ENCODE measurements at places on chromosomes 13 and 19. TPM values are rescaled to one million over a fixed set of nuclear protein-coding genes. Genes with fewer than 3 reads are reported as not detected.

Gene ZNF146
- total RNA-seq, result 154 TPM

Gene WDR88
- total RNA-seq, result not detected

Gene KCTD4
- total RNA-seq, result not detected

Gene PROZ
- not detected for total RNA-seq

Gene NCR1
- total RNA-seq, result 4.6 TPM

Gene IRGQ
- total RNA-seq, result 39.9 TPM

- no peak for DNase-seq
Measured at GRCh38 chr13:107250628-107251027, 682.7 kb upstream of the ARGLU1 start.

GRCh38 chr19:49151267-49152118 is 3.7 kb downstream of the HRC start:
- DNase-seq, result peak; percentile 100

GRCh38 chr13:75666646-75667351 is 30.7 kb downstream of the LMO7 start:
- no peak for DNase-seq

DNA sequence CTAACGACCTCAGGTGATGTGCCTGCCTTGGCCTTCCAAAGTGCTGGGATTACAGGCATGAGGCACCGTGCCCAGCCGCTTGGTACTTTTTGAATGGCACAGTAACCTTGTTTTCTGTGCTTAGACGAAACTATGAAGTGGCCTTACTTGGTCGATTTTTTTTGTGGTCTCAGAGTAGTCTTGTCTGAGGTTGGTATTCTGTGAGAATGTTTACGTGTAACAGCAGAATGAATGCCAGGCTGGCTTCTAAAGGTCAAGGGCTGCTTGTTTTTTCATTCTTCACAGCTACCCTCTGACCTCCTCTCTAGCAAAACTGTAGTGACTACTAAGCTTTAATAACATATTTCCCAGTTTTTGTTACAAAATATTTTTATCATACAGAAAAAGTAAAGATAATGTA is 313.3 kb downstream of the GPC6 start:
- no peak for DNase-seq

DNA sequence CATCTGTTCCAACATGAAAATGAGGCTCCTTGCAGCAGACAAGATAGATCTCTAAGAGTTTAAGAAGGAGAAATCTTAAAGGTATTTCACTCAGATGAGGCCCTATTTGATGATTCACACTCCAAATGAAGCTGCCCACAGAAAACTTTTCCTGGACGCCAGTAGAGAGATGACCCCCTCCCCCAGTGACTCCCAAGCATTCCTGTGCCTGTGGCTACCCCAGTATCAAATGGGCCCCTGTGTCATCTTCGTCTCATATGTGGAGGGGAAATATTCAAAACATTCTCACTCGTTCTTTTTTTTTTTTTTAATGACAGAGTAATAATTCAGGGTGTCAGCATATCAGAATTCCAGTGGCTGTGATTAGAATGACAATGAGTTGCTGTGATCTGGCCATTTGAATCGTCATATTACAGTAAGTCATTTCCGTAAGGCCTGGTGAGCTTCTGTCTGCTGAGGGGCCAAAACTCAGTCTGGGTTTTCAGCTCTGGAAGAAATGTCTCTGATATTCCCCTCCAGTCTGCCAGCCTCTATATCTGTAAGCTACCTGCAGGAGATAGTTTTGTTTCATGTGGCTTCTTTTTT is 194.7 kb downstream of the URI1 start:
- no peak for DNase-seq

- no peak for DNase-seq
Measured at GRCh38 chr13:73074014-73074413, 15.2 kb downstream of the KLF5 start.

DNA sequence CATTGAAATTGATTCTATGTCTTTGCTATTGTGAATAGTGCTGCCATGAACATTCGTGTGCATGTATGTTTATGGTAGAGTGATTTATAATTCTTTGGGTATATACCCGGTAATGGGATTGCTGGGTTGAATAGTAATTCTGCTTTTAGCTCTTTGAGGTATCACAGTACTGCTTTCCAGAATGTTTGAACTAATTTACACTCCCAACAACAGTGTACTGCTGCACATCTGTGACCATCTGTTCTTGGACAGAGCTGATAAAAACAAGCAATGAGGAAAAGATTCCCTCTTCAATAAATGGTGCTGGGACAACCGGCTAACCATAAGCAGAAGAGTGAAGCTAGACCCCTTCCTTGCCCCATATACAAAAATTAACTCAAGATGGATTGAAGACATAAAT is 231.0 kb downstream of the MYO16 start:
- no peak for DNase-seq

- no peak for DNase-seq
Measured at GRCh38 chr19:15556634-15557181, 48.4 kb downstream of the CYP4F22 start.

GRCh38 chr19:40718774-40719391 is 2.0 kb downstream of the ITPKC start:
- no peak for DNase-seq

GRCh38 chr19:49058562-49058961 is 1.0 kb upstream of the CGB7 start:
- no peak for DNase-seq

- no peak for DNase-seq
Measured at GRCh38 chr13:25088562-25089221, 7.2 kb upstream of the PABPC3 start.

DNA sequence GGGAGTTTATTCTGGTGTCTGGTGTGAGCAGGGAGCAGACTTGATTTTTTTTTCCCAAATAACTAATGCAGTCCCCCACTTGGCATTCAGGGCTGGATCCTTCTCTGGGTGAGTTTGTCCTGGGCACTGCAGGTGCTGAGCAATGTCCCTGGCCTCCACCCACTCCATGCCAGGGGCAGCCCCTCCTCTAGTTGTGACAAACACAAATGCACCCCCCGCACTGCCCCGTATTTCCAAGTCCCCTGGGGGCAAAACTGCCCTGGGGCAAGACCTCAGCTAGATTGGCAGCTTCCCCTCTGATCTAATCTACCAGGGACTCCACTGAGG is 6.4 kb downstream of the MOB3A start:
- no peak for DNase-seq

- DNase-seq, result no peak
Measured at GRCh38 chr19:16969135-16969534, 57.5 kb downstream of the CPAMD8 start.

GRCh38 chr13:32225481-32225931 is 89.7 kb downstream of the ZAR1L start:
- no peak for DNase-seq

- no peak for DNase-seq
Measured at GRCh38 chr13:97386801-97387484, 47.0 kb upstream of the RAP2A start.

Data from H1 (cell line).